ENCODE measurements at places on chromosomes 11 and 22.

- DNase-seq, result no peak
These were observed 14.5 kb downstream of the OTOG start for GRCh38 chr11:17561526-17561925.

GRCh38 chr11:86186386-86186785 is 58.2 kb upstream of the EED start:
- DNase-seq, result no peak

DNA sequence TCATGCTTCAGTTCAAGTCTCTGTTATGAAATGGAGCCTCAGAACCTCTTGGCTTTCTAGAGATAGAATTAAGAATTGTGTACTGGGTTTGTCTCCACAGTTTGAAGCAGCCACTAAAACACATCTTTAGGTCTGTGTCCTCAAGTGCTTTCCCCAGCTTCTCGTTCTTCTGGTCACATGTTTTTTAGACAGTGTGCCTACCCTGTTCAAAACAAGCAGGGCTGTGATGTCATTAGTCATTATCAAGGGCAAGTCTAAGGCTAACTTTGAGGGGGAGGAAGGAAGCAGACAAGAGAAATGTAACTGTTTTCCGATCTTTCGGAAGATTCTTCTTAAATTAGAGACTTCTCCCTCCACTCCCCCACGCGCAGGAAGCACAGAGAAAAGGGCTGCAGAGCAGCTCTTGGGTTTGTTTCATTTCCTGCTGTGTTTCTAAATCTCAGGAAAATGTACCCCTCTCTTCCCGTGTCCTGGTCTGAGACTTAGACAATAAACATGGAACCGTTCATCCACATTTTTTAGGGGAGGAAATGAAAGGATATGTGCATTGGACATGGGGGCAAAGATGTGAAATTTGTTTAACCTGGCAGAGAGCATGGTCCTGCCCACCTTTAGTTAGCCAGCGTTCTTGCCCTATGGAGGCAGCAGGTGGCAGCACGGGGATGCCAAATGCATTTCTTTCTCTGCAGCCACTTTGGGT is 3.1 kb downstream of the AKIP1 start:
- DNase-seq, result peak; percentile 41

- no peak for DNase-seq
These were observed 219.9 kb upstream of the UBASH3B start for GRCh38 chr11:122435540-122436187.

DNA sequence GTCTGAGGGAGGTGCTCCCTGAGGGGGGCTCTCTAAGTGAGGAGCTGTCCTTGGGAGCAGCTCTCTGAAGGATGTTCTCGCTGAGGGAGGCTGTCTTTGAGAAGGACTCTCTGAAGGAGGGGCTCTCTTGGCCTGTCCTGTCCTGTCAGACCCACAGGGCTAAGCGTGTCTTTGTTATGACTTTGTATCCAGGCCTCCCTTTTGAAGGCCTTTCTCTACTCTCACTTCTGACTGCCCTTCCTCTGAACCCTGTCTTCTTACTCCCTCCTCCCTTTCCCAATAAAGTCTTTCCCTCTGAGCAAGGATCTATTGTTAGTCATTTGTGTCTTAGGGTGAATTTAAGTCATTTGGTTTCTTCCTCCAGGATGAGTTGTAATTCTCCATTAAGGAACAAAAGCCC is 330.1 kb upstream of the PLET1 start:
- DNase-seq, result no peak

GRCh38 chr22:44493206-44493605 is 4.8 kb downstream of the RTL6 start:
- no peak for DNase-seq

Measured in astrocyte of the spinal cord (primary cell).